ENCODE measurements at places on chromosomes 12 and 14. TPM values are rescaled to one million over a fixed set of nuclear protein-coding genes. Genes with fewer than 3 reads are reported as not detected.

MAP3K9 gene
- total RNA-seq, result 19.3 TPM

SRRM4 gene
- total RNA-seq, result 6.4 TPM

RNF212B gene
- not detected for total RNA-seq

GRCh38 chr12:87054226-87054625 lies 798.0 kb upstream of the MGAT4C start:
- no peak for DNase-seq

- DNase-seq, result no peak
Observed at GRCh38 chr12:21764065-21764464, 10.4 kb downstream of the KCNJ8 start.

DNA sequence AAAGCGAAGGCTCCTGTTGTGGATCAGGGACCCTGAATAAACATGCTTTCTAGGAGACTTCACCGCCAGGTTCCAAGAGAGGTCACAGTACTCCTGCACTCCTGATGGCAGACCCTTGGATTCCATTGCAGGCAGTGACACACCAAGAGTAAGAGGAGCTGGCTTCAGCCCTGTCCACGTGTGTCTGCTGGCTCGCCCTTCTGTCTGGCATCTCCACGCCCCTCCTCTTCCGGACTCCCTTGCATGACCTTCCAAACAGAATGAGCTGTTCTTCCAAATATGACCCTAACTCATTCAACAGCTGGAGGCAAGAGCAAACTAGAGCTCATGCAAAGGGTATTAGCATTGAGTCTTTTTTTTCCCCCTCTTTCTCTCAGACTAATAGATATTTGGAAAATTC lies 233.0 kb upstream of the PLEKHG7 start:
- DNase-seq, result no peak

- DNase-seq, result no peak
Observed at GRCh38 chr12:71426300-71427047, 13.1 kb upstream of the LGR5 start.

DNA sequence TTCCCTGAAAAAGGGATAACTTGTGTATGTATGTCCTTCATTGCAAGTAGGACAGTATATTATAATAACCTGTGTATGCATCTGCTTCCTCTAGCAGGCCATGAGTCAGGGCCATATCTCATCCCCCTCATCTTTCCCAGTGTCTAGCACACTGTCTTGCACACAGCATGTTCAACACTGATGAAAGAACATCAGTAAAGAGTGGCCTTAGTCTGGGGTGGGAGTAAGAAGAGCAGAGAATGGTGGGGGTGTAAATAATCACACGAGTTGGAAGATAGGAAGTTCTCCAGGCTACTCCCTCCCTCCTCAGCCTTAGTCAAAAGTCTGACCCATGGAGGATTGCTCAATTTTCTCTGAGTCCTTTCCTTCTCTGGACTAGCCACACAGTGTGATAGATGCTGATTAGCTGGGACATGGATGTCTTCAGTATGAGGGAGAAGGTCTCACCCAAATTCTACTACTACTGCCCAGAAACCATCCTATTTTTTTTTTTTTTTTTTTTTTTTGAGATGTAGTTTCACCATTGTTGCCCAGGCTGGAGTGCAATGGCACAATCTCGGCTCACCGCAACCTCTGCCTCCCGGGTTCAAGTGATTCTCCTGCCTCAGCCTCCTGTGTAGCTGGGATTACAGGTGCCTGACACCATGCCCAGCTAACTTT lies 14.6 kb upstream of the SP1 start:
- no peak for DNase-seq

- no peak for DNase-seq
Observed at GRCh38 chr14:54447231-54447692, 6.1 kb upstream of the CNIH1 start.

DNA sequence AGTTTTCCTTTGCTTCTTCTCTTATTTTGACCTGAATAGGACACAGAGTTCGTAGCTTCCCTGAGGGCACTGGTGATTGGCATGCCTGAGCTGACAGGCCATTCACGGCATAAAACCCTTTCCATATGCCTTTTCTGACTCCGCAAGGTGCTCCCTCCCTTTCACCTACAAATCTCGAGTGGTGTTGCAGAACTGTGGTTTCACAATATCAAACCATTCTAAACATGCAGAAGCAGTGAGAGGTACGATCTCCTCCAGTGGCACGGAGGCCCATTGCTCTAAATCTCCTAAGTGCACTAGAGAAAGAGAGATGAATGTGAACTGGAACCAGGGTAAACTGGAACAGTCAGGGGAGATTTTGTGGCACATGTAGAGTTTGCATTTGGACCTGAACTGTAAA lies 23.9 kb downstream of the CLSTN3 start:
- DNase-seq, result no peak
